ENCODE measurements at places on chromosomes 13 and 19. TPM values are rescaled to one million over a fixed set of nuclear protein-coding genes. Genes with fewer than 3 reads are reported as not detected.

Gene PRTN3
- not detected for total RNA-seq

Gene F10
- 9.4 TPM for total RNA-seq

DNA sequence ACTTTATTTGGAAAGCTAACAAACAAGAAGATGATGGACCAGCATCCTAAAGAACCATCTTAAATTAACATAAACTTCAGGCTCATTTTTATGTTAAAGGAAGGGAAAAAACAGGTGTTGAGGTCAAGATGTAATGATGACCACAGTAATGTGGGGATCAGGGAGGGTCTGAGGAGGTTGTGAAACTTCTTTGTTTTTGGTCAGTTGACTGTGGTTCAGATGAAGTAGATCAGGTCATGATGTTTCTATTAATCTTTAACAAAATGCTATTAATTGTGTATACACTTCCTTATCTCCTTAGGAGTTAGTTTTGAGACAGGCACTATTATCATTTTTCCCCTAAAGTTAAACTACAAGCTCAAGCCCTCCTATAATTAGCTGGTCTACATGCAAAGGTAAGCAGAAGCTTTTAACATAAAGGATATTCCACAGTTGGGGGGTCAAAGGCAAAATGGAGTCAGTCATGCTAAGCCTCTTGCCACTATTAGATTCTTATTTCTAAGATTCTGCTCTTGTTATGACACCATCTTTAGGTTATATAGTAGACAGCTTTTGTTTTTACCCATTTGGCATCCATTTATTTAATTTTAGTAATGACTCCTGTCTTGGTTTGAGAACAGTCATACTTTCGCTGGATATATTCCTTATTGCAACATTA is 800.1 kb upstream of the PCDH9 start:
- DNase-seq: no peak

GRCh38 chr13:101640788-101641400 is 188.4 kb downstream of the ITGBL1 start:
- no peak for DNase-seq

GRCh38 chr13:58119351-58119750 is 487.8 kb downstream of the PCDH17 start:
- no peak for DNase-seq

GRCh38 chr13:110137680-110138009 is 169.3 kb downstream of the COL4A1 start:
- DNase-seq: no peak

- no peak for DNase-seq
Measured at GRCh38 chr19:18951721-18952281, 10.8 kb upstream of the HOMER3 start.

DNA sequence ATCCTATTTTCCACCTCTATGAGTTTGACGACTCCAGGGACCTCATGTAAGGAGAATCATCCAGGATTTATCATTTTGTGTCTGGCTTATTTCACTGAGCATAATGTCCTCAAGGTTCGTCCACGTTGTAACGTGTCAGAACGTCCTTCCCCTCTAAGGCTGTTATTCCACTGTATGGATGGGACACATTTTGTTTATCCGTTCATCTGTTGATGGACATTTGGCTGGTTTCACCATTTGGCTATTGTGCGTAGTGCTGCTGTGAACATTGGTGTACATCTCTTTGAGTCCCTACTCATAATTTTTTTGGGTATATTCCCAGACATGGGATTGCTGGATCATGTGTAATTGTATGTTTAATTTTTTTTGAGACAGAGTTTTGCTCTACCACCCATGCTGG is 21.5 kb downstream of the CRTC1 start:
- no peak for DNase-seq

DNA sequence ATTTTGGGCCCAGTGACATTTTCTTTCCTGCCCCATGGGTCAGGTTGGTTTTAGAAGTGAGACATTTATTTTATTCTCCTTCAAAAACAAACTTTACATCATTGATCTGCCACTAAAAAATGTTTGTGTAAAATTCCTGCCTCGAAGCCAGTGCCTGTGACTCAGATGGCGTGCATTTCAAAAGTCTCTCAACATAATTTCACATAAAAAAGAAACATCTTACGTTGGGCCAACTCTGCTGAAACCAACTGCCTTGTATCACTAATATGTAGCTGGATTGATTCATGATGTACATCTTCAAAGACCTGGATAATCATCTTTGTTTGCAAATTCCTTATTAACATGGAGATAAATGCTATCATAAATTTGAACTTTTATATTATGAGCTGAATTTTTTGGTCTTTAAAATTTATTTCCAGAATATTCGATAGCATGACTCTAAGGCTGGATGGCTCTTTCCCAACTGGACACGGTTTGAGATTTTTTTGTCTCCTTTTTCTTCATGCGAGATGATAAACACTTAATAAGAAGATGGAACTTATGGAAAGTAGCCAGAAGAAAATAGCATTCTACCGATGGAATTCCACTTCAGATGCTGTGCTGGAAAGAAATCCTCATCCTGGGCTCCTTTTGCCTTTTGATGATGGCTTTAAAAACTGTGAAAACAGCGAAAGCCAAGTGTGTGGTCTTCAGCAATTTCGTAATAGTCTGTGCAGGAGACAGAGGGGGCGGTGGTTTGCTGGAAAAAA is 420.5 kb downstream of the FGF9 start:
- no peak for DNase-seq

DNA sequence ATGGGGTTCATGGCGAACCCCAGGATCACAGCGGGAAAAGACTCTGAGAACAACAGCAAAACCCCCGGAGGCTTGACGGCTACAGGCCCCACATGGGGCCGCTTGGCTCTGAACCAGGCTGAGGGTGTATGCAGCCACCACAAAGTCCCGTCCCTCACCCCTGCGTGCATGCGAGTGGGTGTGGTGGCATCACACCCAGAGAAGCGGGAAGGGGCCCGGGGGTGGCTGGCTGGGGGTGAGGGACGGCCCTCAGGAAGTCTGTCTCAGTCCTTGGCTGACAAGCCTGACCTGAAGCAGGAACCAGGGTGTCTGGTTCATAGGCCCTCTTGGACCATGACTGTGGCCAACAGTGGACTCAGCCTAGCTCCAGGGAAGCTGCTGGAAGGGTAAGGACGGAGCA is 34.2 kb downstream of the CEBPG start:
- no peak for DNase-seq

Measured in ureter (tissue), 1 donor.